Heart right ventricle (tissue), 16 donors: ENCODE measurements at places on chromosomes 4 and X.

- peak; percentile 14 for DNase-seq
Measured at GRCh38 chr4:88803600-88804096, 106.0 kb upstream of the NAP1L5 start.

DNA sequence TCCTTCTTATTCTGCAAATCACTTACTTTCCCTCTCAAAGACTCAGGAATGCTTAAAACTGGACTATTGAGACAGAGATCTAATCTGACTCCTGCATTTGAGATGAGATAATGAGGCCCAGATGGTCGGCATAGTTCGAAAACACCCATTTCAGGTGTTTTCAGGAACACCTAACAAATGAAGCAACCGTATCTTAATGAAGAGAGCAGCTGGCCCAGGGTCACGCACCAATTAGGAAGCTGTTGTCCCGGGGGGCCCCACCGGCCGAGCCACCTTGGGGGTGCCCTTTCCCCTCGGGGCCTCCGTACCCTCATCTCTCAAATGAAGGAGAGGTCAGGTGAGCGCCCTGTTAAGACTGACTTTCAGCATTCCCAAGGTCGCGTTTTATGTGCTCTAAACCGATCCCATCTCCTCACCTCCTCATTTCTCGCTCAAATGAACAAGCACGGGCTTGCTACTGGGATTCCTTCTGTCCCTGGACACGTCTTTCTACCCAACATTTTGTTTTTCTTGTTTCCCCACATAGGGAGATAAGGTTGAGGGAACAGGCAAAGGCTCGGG, 824 bp downstream of the LRPAP1 start:
- DNase-seq: no peak

GRCh38 chr4:66062044-66062443, 391.8 kb upstream of the EPHA5 start:
- no peak for DNase-seq

GRCh38 chrX:15812192-15812938, 22.1 kb downstream of the ZRSR2 start:
- no peak for DNase-seq

GRCh38 chr4:81454499-81454898, 17.2 kb downstream of the RASGEF1B start:
- no peak for DNase-seq
